Progenitor cell of endocrine pancreas (in vitro differentiated cells): ENCODE measurements at places on chromosomes 16 and 17. TPM values are rescaled to one million over a fixed set of nuclear protein-coding genes. Genes with fewer than 3 reads are reported as not detected.

DNA sequence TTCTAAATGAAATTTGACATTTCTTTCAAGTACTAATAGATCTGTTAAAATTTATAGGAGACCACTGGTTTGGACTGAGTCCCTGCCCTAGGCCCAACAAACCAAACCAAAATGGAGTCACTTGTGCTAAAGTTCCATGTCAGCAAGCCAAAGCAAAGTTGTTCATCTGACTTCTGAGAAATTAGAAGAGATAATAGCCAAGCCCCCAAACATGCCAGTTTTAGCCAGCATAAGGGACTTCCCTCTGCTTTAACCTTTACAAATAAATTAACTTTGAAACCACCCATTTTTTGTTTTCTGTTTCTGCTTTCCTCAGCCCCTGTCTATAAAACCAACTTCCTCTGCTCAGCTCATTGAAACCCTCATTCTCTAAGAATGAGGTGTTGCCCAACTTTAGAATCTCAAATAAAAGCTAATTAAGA is 18.9 kb downstream of the CDR2 start:
- DNase-seq, result no peak

Gene SLFN11
- total RNA-seq, result 2.1 and 3.0 TPM in 2 replicates

DNA sequence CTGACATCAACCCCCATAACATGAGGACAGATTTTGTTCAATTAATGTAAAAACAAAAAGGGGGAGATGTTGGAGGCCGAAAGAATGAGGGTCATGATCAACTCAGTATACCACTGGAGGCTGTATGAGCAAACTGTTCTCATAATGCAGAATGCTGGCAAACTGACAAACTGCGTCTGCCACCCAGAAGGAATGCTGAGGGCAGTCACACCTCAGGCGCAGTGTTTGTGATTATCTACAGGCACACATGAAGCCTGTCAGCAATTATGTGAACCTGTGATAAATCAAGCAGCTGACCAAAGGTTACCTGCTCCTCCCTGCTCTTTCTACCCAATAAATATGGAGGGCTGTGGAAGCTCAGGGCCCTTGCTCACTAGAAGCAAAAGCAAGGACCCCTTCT is 27.3 kb downstream of the CD300LG start:
- no peak for DNase-seq

Gene CHRNE
- total RNA-seq, result 0.31 and 0.36 TPM in 2 replicates

- DNase-seq, result no peak
Measured at GRCh38 chr17:73316919-73317505, 5.2 kb upstream of the CDC42EP4 start.

DNA sequence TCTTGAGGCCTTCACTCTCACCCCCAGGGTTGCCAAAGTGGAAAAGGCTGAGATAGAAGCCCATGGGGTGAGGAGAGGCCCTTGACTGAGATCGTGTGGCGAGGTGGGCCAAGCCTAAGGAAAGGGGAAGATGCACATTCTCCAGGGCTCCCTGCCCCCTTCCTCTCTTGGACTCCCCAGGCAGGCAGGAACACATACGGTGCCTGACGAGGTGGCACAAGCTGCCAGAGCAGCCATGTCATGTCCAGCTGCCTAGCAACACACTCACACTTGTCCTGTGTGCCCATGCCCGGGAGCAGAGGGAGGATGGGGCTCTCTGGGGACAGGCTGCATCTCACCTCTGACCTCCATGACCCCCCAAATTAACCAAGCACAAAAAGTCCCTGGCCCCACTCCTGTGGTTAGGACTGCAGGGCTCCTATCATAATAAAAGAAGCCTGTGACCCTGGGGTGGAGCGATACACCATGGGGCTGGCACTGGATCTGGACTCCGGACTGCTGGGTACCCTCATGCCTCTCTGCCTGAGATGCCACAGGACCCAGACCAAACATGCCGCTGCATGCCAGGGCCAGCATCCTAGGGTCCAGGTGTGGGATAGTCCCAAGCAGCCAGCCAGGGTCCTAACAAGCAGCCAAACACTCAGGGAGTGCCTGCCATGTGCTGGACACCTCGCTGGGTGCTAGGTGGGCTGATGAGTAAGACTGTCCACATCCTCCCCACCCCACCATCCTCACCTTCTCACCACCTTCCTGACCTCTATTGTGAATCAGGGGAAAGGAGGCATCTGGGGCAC is 2.6 kb downstream of the GIT1 start:
- DNase-seq, result no peak

- no peak for DNase-seq
Measured at GRCh38 chr16:56478281-56479049, 27.1 kb downstream of the OGFOD1 start.

- DNase-seq, result no peak
Measured at GRCh38 chr16:48932216-48932855, 322.4 kb upstream of the N4BP1 start.

Gene KRTAP9-6
- not detected in 2 replicates for total RNA-seq

DNA sequence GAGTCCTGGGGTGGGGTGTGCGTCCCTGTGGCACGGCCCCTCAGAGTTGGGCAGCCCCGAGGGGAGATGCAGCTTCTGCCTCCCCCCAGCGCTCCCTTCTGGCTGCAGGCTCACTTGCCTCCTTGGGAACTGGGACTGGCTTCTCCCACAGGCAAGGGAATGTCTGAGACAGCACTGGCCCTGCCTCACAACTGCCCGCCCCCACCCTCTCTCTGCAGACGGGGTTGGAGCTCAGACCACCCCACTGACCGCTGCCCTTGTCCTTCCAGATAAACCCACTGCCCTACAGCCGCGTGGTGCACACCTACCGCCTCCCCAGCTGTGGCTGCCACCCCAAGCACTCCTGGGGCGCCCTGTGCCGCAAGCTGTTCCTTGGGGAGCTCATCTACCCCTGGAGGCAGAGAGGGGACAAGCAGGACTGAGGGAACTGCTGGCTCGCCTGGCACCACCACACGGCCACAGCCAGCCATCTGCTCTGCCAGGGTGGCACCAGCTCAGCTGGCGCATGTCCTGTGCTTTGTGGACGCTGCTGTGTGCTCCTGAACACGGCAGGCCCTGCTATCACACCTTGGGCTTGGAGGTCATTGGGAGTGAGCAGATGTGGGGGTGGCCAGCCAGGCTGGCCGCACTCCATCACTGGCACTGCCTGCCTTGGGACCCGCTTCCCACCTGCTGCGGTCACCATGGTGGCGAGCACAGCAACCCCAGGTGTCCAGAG is 7.1 kb upstream of the RAB40C start:
- DNase-seq, result no peak

- no peak for DNase-seq
Measured at GRCh38 chr16:425740-426114, 278 bp downstream of the RAB11FIP3 start.

DNA sequence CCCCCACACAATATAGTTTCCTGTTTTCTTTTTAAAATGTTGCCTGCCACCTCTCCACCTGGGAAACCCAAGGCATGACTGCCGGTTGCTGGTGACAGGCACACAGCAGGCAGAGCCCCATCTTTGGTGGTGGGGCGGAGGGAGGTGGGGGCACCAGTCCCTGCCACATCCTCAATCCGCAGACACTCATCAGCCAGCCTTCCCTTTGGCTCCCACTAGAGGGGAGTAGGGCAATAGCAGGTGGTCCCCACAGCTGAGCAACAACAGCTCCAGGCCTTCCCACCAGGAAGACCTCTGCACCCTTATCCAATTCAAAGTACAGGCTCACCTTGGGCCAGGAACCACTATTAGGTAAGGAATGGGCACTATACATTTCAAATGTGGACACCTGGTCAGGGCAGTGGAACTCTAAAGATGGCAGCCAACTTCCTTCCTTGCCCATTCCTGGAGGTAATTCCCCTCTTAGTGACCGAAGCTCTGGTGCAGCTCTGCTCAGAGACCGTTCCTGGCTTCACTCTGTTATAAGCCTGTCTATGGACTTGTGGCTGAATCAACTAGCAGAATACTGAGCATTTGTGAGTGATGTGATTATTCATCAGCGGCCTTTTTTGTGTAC is 13.9 kb downstream of the RECQL5 start:
- no peak for DNase-seq

DNA sequence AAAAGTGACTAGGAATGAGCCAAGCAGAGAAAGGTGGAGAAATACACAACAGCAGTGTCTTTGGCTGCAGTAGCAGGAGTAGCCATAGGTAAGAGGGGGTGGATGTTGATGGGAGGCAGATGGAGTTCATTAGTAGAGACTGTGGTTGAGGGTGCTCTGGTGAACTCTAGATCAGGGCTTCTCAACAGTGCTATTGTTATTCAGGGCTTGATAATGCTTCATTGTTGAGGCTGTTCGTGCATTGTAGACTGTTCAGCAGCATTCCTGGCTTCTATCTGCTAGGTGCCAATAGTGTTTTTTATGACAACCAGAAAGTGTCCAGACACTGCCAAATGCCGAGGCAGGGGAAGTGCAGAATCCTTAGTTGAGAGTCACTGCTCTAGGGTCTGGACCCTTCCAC is 3.6 kb downstream of the ALKBH5 start:
- no peak for DNase-seq

Gene ABCA8
- total RNA-seq, result 0.31 and 0.44 TPM in 2 replicates

- DNase-seq, result no peak
Measured at GRCh38 chr16:2157480-2158261, 2.1 kb downstream of the TRAF7 start.

DNA sequence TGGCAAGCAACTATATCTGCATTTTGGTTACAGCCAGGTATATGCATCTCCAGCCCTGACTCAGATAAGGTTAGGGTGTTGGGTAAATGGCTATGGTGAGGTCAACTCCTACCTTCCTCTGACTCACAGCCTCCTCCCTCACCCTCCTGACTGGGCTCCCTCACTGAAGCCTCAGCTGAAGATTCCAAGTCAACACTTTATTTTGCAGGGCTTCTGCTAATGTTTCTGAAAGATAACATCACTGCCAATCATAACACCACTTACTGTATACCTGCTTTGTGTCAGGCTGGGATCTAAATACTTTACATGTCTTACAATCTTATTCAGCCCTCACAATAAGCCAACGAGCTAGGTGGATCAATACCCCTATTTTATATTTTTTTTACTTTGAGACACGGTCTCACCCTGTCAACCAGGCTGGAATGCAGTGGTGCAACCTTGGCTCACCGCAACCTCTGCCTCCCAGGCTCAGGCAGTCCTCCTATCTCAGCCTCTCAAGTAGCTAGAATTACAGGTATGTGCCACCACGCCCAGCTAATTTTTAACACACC is 47.8 kb upstream of the GCSH start:
- no peak for DNase-seq

GRCh38 chr17:39981207-39981741 is 667 bp downstream of the PSMD3 start:
- no peak for DNase-seq

GRCh38 chr17:27439342-27439741 is 16.9 kb upstream of the KSR1 start:
- no peak for DNase-seq

Gene SGCA
- not detected in 2 replicates for total RNA-seq

Gene TVP23A
- 8.5 and 9.4 TPM in 2 replicates for total RNA-seq

- DNase-seq, result no peak
Measured at GRCh38 chr17:78965491-78965924, 14.2 kb downstream of the LGALS3BP start.

GRCh38 chr16:53785044-53785443 is 81.1 kb downstream of the FTO start:
- DNase-seq, result no peak

DNA sequence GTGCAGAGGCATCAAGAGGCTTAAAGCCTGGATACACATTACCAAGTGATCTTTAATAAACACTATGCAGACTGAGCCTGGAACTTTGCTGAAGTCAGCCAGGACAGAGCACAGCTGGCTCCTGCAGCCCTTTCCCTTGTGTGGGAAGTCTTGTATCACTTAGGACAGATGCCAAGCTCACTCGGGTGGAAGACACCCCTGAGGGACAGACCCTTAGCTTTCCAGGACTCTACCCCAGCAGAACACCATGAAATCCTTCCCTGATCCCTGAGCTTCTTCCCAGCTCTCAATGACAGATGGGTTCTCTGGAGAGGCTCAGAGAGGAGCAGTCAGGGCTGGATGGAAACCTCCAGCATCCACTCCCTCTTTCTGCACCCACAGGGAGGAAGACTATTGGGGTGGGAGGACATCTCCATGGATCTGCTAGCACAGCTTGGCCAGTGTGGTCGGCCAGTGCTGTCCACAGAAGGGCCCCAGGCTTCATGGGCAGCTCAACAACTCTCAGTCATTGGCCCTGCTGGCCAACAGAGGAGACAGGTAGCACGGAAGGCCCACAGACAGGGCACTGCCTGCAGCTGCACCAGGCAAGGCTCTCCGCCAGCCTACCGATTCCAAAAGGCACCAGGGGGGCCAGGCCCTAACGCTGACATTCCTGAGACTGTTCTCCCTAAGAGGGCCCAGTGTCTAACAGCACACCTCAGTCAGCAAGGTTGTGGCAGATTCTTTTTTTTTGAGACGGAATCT is 15.9 kb downstream of the RAB5C start:
- no peak for DNase-seq

DNA sequence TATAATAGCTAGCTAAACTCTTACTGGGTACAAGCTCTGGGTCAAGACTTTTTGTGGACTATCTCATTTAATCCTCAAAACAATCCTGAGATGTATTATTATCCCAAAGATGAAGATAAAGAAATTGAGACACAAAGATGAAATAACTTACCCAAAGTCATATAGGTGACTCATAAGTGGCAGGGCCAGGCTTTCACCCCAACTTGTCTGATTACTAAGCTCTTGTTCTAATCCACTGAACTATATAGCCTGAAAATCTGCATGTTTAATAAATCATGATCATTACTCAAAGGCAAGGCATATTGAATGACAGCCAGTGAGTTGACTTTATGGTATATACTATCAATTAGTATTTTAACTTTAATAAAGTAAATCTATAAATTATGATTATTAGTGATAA is 77.4 kb downstream of the SKAP1 start:
- DNase-seq, result no peak

DNA sequence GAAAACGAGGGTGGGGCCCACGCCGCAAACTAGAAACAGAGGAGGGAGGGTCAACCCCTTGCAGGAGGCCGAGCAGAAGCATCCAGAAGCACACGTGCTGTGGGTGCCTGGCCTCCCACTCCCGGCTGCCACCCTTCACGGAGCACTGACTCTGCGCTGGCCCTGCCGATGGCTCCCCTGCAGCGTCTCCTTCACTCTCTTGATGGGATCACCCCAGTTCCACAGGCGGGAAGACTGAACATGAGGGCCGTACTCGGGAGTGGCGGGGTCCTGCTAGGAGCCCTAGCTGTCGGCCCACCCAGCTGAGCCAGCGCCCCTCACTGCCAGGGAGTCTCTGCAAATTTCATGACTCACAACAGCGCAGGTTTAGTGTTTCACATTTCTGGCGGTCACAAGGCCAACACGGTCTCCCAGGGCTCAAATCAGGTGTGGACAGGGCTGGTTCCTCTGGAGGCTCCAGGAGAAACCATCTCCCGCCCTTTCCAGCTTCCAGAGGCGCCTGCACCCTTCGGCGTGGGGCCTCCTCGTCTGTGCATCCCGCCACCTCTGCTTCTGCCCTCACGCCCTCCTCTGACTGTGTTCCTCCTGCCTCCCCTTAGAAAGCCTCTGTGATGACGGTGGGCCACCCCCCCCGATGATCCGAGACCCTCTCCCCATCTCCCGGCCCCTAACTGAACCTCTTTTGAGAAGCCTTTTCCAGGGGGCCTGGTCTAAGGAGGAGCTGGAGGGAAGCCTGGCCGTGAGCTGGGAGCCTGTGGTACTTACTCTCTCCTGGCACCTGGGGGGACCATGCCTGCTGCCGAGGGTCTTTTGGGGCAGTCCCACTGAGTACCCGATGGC is 2.0 kb downstream of the PTX4 start:
- no peak for DNase-seq
